Lung microvascular endothelial cell (primary cell): ENCODE measurements at places on chromosomes 6 and 20. TPM values are rescaled to one million over a fixed set of nuclear protein-coding genes. Genes with fewer than 3 reads are reported as not detected.

Gene HLA-DQA2
- not detected in 2 replicates for total RNA-seq

Gene SLC22A2
- total RNA-seq: not detected in 2 replicates

Gene CGA
- not detected in 2 replicates for total RNA-seq

Gene ARMC2
- 0.22 and 0.99 TPM in 2 replicates for total RNA-seq

Gene GSTA4
- total RNA-seq: 9.7 and 14.4 TPM in 2 replicates

Gene KLHDC3
- 104 and 126 TPM in 2 replicates for total RNA-seq

Gene TAGAP
- not detected in 2 replicates for total RNA-seq

Gene BTN1A1
- total RNA-seq: not detected in 2 replicates

Gene NSFL1C
- total RNA-seq: 18.1 and 20.6 TPM in 2 replicates
